Mesothelial cell of epicardium (in vitro differentiated cells): ENCODE measurements at places on chromosomes 16 and 17.

- no peak for DNase-seq
Observed at GRCh38 chr17:4559139-4559791, 1.1 kb downstream of the GGT6 start.

DNA sequence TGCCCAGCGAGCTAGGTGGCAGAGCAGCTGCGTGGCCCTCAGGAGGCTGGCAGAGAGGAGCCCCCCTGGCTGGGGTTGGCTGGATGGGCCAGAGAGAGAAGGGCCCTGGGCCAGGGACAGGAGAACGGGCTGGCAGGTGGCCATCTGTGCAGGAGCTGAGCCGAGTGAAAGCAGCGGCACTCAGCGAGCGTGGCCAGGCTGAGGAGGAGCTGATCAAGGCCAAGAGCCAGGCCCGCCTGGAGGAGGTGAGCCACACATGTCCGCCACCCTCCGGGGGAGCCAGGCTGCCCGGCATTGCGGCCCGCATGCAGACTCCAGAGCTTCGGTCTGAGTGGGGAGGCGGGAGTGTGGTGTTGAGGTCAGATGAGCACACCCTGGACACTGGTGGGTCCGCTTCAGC, 2.1 kb upstream of the RAC3 start:
- DNase-seq: no peak

GRCh38 chr17:2366747-2367494, 29.6 kb downstream of the SGSM2 start:
- DNase-seq: no peak

DNA sequence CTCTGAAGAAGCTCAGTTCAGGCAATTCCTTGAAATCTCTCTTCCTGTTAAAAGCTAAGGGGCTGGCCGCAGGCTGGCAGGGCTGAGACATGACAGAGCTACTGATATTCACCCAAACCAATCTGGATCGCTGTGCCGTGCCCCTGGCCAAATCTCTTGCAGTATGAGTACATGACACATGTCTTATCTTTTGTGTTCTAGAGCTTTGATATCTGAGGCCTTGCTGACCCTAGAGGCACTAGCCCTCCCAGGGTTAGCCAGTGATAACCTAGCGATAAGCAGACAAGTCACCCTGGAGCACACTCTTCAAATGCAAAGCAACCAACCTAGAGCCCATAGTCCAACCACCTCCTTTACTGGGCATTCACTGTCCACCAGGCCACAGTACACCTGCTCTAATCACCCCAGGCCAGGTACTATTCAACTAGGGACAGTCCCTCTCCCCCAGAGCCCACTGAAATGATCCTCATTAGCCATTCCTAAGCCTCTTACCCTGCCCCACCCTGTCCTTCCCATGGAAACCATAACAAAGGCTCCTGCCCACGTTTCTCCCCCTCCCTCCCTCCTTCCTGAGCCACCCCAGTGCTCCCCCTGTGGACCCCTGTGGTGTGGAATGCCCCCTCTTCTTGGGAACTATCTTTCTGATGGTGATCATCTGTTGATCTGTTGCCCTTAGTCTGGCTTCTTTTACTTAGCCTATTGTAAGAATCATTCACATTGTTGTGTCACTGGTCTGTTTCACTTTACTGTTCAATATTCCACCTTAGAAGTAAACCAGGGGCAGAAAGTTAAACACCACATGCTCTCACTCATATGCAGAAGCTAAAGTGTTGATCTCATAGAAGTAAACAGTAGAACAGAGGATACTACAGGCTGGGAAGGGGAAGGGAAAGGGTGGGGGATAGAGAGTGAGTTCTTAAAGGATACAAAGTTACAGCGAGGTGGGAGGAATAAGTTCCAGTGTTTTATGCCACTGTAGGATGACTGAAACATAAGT, 52.5 kb downstream of the TEKT5 start:
- DNase-seq: no peak

DNA sequence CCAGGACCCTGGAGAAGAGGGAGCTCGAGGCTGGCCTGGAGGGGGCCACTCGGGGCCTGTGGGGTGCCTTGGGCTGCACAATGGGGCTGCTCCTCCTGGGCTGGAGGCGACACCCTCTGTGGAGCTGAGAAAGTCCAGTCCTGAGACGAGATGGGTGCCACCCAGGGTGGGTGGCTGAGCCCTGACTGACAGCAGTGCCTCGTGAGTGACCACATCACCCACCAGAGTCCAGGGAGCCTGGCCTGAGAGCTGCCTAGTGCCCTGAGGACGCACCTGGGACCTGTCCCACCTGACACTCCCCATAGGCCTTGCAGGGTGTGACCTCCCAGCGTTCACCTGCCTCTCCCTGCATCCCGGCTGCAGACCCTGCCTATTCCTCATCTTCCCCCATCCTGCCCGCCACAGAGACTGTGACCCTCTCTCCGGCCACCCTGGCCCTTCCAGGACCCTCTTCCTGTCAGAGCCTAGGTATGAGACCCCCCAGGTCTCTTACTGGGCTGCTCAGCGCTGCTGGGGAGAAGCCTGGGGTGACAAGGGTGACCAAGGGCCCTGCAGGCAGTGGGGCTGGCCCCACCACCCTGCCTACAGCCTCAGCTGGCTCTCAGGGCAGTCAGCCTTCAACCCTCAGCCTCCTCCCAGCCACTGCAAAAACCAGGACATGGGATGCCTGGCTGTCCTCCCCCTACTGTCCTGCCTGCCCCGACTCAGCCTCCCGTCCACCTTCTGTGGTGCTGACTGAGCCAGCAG, 41.2 kb downstream of the TNFRSF13B start:
- DNase-seq: no peak

GRCh38 chr17:52124993-52125392, 33.5 kb downstream of the CA10 start:
- DNase-seq: no peak

GRCh38 chr16:26139091-26139490, 447.3 kb downstream of the HS3ST4 start:
- DNase-seq: no peak

DNA sequence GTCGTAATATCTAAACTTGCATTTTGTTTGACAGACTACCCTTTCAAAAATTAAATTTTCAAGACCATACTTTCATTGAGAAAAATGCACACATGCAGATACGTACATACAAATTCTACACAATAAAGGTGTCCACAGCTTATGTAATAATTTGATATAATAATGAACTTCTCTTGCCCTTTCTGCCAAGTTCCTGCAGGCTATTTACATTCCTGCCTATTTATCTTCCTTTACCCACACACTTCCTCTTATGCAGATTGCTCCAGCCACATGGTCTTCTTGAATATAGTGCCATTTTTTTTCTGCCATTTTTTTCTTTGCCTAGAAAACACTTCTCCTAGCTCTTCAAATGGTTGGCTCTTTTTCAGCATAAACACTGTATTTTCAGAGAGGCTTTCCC, 826.9 kb upstream of the CDH8 start:
- DNase-seq: no peak

- DNase-seq: no peak
Observed at GRCh38 chr16:82609140-82609539, 17.6 kb upstream of the CDH13 start.

DNA sequence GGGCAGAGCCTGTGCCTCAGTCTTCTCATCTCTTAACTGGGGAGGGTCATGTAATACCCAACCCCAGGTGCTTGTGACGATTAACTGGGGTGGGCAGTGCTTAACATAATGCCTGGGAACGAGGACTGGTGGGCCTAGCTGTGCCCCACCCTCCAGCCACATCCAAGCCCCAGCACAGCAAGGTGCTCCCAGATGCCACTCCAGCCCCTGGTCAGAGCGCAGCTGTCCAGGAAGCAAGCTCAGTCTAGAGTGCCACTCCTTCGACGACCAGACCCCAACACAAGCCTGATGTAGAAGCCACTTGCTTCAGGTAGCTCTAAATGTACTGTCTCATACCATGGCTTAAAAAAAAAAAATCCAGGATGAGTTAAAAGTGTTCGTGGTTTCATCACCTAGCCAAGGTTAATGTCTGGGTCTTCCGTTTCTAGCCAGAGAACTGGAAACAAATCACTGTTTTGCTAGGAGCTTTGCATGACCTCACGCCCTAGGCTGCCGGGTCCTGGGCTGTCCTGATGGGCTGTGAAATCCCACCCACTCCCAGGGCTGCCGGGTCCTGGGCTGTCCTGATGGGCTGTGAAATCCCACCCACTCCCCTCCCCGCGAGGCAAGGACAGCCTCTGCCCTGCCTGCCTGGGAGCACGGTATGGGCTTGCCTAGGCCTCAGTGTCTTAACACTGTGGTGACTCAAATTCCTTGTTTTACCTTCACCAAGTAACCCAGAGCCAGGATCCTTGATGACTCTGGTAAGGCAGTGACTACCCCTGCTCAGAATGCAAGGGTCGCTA, 7.7 kb downstream of the MIEF2 start:
- DNase-seq: no peak

GRCh38 chr17:56393156-56393555, 200.3 kb upstream of the NOG start:
- DNase-seq: no peak

DNA sequence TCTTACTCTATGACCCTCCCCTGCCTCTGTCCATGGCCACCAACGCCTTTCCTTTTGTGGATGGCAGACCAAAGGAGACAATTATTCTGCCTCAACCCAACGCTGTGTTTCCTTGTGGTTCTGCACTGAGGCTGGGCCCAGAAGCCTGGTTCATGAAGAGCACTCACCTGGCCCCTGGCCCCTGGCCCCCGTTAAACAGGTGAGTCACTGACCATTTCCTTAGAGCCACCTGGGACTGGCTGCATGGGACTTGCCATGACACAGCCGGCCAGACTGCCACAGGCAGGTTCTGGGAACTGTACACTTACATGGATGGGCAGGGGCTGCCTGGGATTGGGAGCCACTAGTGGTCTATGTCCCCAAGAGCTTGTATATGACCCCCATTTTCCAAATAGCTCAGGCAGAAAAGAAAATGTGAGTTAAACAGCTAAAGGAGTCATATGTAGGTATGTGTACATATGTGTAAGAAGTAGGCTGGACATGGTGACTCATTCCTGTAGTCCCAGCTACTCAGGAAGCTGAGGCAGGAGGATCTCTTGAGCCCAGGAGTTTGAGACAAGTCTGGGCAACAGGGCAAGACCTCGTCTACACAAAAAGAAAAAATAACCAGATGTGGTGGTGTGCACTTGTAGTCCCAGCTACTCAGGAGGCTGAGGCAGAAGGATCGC, 181.9 kb upstream of the CACNG5 start:
- DNase-seq: no peak

DNA sequence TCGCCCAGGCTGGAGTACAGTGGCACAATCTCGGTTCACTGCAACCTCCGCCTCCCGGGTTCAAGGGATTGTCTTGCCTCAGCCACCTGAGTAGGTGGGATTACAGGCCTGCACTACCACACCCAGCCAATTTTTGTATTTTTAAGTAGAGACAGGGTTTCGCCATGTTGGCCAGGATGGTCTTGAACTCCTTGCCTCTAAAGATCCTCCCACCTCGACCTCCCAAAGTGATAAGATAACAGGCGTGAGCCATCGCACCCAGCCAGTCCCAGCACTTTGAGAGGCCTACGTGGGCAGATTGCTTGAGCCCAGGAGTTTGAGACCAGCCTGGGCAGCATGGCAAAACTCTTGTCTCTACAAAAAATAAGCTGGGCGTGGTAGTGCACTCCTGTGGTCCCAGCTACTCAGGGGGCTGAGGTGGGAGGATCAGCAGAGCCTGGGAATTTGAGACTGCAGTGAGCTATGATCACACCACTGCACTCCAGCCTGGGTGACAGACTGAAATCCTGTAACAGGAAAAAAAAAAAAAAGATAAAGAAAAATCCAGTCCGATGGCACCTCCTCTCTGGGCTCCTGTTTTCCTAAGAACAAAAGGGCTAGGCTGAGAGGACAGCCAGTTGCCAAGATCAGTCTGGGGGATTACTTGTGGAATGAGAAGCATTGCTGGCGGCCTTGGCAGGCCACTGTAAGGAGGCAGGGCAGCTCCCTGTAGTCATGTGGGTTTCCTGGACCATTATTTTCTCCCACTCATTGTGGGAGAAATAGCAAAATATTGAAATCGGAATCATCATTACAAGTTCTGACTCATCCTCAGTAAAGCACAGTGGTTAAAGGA, 3.0 kb upstream of the PIPOX start:
- peak; percentile 47 for DNase-seq

DNA sequence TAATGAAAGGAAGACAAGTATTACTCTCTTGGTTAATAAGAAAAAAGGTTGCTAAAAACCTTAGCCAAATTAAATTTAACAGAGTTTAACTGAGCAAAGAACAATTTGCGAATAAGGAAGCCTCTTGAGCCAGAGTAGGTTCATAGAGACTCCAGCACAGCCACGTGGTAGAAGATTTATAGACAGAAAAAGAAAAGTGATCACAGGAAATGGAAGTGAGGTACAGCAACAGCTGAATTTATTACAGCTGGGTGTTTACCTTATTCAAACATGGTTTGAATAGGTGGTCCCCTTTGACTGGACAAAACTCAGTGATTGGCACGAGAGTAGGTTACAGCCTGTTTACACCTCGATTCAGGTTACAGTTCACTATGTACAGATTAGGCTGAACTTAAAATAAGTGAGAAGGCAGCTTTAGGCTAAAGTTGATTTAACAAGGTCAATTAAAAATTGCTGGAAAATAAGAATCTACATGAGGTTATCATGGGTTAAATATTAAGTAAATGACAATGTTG, 3.3 kb upstream of the CCL15 start:
- DNase-seq: no peak

GRCh38 chr17:64006361-64007088, 8.4 kb downstream of the PRR29 start:
- no peak for DNase-seq

- DNase-seq: no peak
Observed at GRCh38 chr17:76558198-76559095, 18.6 kb downstream of the PRCD start.

DNA sequence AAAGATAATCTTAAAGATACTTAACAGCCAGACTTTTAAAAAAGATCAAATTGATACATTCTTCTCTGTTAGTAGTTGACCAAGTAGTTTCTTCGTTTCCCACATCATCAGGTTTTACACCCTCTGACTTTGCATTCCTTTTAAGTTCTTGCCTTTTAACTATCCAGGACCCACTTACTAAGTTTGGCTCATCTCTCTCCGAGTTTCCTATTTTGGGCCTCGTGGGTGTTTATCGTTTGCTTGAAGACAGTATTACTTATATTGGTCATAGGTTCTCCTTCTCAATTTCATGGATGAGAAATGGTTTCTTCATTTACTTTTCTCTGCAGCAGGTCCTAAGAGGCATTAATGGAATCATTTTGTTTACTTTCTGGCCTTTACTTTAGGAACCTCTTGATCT, 43.2 kb downstream of the RPA1 start:
- DNase-seq: no peak

GRCh38 chr17:6940186-6940649, 55.6 kb upstream of the ALOX12 start:
- DNase-seq: no peak

GRCh38 chr16:68800257-68800875, 43.0 kb upstream of the TANGO6 start:
- peak; percentile 79 for DNase-seq

DNA sequence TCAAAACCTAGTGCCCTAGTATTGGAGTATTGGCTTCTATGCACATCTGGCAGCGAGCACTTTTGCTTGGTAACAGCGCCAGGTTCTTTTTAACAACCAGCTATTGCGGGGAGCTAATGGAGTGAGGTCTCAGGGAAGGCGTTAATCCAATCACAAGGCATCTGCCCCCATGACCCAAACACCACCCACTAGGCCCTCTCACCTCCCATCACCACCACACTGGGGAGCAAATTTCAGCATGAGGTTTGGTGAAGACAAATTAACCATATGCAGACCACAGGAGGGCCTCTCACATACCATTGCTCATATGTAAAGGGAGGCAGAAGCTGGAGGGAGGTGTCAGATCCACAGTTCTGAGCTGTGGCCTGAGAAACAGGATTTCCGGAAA, 893 bp upstream of the ODF4 start:
- DNase-seq: no peak
